ENCODE measurements at places on chromosomes 1 and 21. TPM values are rescaled to one million over a fixed set of nuclear protein-coding genes. Genes with fewer than 3 reads are reported as not detected.

Gene LEFTY1
- total RNA-seq = 0.06 TPM

Gene TRIM67
- total RNA-seq = under 0.01 TPM

Gene CFHR2
- total RNA-seq = not detected

Gene CCDC181
- total RNA-seq = 0.92 TPM

Gene PRAMEF20
- not detected for total RNA-seq

Gene IER5
- 13.7 TPM for total RNA-seq

Gene DARS2
- 10.9 TPM for total RNA-seq

Gene FMOD
- 4.4 TPM for total RNA-seq

Gene FASLG
- total RNA-seq = not detected

Gene LMX1A
- total RNA-seq = not detected

Gene NIT1
- 20.6 TPM for total RNA-seq

Gene SPATA45
- total RNA-seq = 0.53 TPM

Gene OR2T27
- not detected for total RNA-seq

Gene CDA
- 0.12 TPM for total RNA-seq

Gene PRELP
- 2.7 TPM for total RNA-seq

Gene ILDR2
- under 0.01 TPM for total RNA-seq

Gene CELSR2
- total RNA-seq = 1.5 TPM

Gene ACTA1
- not detected for total RNA-seq

Gene IFNLR1
- total RNA-seq = not detected

Gene TGFBR3
- total RNA-seq = 11.4 TPM

Gene KRTAP19-3
- not detected for total RNA-seq

Gene DOP1B
- total RNA-seq = 4.2 TPM

Gene CXADR
- 1.3 TPM for total RNA-seq

Gene SH3BGR
- 5.7 TPM for total RNA-seq

Gene PRKAA2
- 7.3 TPM for total RNA-seq

Gene LENEP
- total RNA-seq = 0.99 TPM

Gene TNNI3K
- total RNA-seq = 1.7 TPM

Gene TTLL7
- total RNA-seq = 17.8 TPM

Gene CFAP74
- not detected for total RNA-seq

Gene S100A12
- total RNA-seq = not detected

Gene ALX3
- not detected for total RNA-seq

Gene S100A2
- 2.4 TPM for total RNA-seq

Gene GPR3
- 0.19 TPM for total RNA-seq

Gene MYOC
- 0.13 TPM for total RNA-seq

Gene AUNIP
- total RNA-seq = 1.7 TPM

Gene NPHS2
- total RNA-seq = not detected

Gene SETSIP
- 0.44 TPM for total RNA-seq

Gene OR6N2
- total RNA-seq = not detected

Gene FMN2
- total RNA-seq = 8.3 TPM

Gene NDC1
- total RNA-seq = 10.4 TPM

Gene USH2A
- under 0.01 TPM for total RNA-seq

Gene NHLH2
- not detected for total RNA-seq

Gene ERG
- 16.0 TPM for total RNA-seq

Gene OR2L8
- not detected for total RNA-seq

Gene GNG4
- total RNA-seq = not detected

Gene SPOCD1
- 43.3 TPM for total RNA-seq

Gene PAQR6
- total RNA-seq = 0.26 TPM

Gene ZBTB40
- 6.5 TPM for total RNA-seq

Gene PEX11B
- 31.4 TPM for total RNA-seq

Gene PLEKHN1
- total RNA-seq = 0.25 TPM

Gene UBIAD1
- 4.2 TPM for total RNA-seq

Gene SLC30A10
- 0.44 TPM for total RNA-seq

Gene NFIA
- total RNA-seq = 7.7 TPM

Gene C1orf53
- 3.9 TPM for total RNA-seq

Gene HPCA
- not detected for total RNA-seq

Gene CD84
- total RNA-seq = under 0.01 TPM

Measured in aortic smooth muscle cell (primary cell).